Astrocyte (in vitro differentiated cells and primary cell): ENCODE measurements at places on chromosomes 2 and 18.

GRCh38 chr18:49756671-49757362 lies 56.5 kb downstream of the ACAA2 start:
- DNase-seq = no peak

GRCh38 chr18:7548721-7549120 lies 18.4 kb upstream of the PTPRM start:
- DNase-seq = no peak

GRCh38 chr2:141692829-141693228 lies 438.0 kb downstream of the LRP1B start:
- DNase-seq = no peak

DNA sequence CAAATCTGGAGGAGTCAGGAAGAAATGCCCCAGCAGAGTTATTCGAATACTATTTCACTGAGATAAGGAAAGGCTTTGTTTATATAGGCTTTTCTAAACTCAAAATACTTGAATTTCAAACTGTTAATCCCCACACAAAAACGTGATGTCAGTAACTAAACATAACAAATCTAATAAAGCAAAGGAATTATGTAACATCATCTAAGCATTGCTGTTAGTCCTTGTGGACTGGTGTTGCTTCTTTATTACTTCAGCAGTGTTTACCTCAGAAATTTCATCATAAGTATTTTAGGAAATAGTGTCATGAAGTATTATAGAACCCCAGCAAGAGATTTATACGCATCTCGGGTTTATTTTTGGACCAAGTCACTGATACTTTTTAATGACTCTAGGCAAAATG lies 19.7 kb upstream of the SANBR start:
- peak; percentile 1 for DNase-seq

GRCh38 chr2:70242552-70242951 lies 5.9 kb downstream of the TIA1 start:
- no peak for DNase-seq

GRCh38 chr2:43803113-43803512 lies 29.3 kb downstream of the DYNC2LI1 start:
- DNase-seq = no peak

- DNase-seq = no peak
Observed at GRCh38 chr2:110140401-110140800, 24.8 kb upstream of the MALL start.

- no peak for DNase-seq
Observed at GRCh38 chr2:72082887-72083286, 64.8 kb downstream of the CYP26B1 start.

DNA sequence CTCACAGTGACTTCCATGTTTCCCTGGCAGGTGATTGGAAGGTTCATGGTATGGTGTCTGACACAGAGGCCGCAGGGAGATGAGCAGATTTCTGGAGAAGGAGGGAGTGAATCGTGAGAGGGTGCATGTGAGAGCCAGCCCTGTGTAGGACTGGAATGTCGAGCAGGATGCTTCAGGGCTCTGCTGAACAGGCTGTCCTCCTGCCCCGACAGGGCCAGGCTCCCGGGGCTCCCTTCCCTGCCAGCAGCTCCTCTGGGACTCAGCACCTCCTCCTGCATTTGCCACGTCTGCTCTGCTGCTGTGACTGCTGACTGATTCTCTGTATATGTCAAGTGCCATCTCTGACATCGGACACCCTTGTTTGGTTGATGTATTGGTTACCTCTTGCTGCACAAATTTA lies 38.5 kb upstream of the INHBB start:
- DNase-seq = no peak

DNA sequence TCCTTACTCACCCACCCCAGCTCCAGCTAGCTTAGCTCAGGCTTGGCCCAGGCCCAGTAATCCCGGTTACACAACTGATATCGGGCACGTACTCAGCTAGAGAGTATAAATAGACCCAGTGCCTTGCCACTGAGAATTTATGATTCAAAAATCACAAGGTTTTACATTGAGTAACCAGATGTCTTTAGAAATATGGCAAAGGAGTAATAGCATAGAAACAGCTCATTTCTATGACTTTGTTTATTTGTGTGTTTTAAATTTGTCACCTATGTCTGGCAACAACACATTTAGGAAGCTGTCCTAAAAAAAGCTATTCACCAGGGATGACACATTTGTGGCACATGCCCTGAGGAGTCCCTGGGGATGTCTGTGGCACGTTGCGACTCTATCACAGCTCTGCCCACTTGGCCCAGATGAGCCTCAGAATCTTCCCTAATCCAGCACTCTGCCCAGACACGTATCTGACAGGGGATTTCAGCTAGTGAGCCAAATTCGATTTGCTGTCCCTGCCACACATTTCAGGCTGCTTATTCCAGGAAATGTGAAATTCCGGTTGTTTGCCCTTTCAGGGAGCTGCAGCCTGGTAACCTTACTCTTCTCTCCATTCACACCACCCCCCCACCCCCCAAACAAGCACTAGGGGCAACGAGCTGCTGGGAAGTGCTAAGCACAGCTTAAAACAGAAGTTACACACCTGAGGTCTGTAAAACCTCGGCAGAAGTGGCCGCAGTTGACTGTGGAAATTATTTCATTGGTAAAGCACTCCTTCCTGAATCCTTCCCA lies 85.4 kb upstream of the ZCCHC2 start:
- DNase-seq = peak; percentile 39

GRCh38 chr18:77305676-77306075 lies 56.0 kb downstream of the GALR1 start:
- DNase-seq = no peak

- peak; percentile 97 for DNase-seq
Observed at GRCh38 chr2:223576873-223577272, 25.3 kb downstream of the SCG2 start.

- DNase-seq = no peak
Observed at GRCh38 chr2:145079641-145080040, 559.7 kb upstream of the ZEB2 start.

DNA sequence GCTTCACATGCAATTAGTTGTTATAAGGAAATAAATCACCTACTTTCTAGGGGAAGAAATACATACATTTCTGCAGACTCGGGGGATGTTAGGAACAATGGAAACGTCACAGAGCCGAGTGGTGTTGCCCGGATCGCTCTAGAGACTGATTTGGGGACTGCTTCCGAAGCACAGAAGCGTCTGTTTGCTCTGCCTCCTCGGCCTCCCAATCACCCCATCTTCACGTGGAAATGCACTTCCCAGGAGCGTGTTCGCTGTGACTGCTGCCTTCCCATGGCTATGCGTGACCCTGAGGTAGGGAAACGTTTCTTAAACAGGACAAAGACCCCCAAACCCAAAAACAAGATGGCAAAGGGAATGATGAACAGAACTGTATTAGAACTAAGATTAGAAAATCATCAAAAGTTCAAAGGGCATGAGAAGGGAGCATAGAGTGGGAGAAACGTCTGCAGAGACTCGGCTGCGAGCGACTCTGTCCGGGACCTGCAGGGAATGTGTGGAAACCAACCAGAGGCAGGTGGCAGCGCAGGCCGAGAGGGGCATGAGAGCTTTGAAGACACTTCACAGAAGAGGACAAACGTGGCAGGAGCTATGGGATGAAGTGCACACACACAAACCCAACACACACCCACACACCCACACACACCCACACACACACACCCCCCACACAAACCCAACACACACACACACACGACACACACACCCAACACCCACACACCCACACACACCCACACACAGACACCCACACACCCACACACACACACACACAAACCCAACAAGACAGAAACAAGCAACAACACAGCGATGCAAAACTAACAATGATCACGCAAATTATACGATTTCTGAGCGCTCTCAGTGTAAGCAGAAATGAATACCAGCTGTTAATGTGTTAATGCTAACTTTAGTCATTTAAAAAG lies 41.3 kb downstream of the RTP5 start:
- DNase-seq = no peak

DNA sequence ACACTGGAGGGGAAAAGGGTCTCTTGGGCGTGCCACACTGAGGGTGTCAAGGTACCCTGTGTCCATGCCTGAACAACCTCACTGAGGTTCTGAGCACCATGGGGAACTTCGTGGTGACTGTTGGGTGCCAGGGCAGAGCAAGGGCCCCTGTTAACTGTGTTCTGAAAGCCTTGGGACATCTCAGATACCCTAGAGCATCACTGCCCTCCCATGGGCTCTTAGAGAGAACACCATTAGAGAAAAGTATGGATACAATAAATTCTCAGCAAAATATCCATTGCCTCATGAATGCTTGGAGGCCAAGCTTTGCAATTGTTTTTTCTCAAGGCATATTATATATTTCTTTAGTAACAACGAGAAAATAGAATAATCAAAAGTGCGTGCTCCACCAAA lies 488.5 kb upstream of the NRP2 start:
- DNase-seq = no peak

- no peak for DNase-seq
Observed at GRCh38 chr2:150182566-150183235, 304.8 kb downstream of the RND3 start.

DNA sequence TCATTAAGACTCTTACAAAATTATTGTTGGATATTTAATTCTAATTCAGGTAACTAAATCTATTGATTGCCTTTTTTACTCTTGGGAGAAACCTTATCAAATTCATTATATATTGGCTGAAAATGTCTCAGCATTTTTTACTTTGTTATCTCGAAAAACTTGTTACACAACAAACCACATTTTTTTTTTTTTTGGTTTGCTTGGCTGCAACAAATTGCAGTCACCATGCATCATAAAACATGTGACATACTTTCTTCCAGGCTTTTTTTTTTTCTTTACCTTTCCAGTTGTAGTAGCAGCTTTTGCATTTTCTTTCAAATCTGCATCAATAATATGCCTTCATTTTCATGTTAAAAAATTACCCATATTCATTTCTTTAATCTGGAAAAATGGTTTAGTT lies 186.7 kb downstream of the TDRD15 start:
- no peak for DNase-seq

- peak; percentile 65 for DNase-seq
Observed at GRCh38 chr2:162022290-162022945, 51.6 kb downstream of the DPP4 start.

- no peak for DNase-seq
Observed at GRCh38 chr2:179862898-179863458, 1.6 kb upstream of the ZNF385B start.

DNA sequence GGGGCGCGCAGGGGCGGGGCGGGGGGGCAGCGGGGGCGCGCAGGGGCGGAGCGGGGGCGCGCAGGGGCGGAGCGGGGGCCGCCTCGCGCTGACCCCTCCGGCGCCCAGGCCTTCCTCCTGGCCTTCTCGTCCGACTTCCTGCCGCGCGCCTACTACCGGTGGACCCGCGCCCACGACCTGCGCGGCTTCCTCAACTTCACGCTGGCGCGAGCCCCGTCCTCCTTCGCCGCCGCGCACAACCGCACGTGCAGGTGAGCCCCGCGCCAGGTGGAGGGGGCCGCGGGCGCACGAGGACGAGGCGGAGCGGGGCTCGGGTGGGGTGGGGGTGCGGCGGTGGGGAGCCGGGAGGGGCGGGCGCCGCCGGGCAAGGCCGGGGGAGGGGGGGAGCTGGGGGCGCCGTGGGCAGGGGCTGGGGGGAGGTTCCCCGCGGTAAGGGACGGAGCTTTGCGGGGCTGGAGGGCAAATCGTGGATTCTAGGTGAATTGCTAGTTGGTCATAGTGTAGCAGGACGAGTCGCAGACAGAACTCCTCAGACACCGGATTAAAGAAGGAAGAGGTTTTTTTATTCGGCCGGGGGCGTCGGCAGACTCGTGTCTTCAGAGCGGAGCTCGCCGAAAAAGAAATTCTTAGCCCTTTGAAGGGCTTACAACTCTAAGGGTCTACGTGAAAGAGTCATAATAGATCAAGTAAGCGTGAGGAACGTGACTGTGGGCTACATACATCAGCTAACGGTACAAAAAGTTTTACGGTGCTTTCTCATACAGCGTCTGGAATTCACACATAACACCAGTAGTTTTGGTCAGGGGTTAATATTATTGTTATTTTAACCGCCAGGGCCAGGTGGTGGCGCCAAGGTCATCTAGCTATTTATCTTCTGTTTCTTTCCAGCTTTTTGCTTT lies 29.9 kb downstream of the ANO7 start:
- no peak for DNase-seq
